Kidney (tissue), 22 donors: ENCODE measurements at places on chromosomes 12 and 14. TPM values are rescaled to one million over a fixed set of nuclear protein-coding genes. Genes with fewer than 3 reads are reported as not detected.

SLC10A1 gene
- total RNA-seq: not detected

PLCZ1 gene
- not detected for total RNA-seq

RPS6KL1 gene
- total RNA-seq: 7.9 TPM

PMEL gene
- total RNA-seq: 1.7 TPM

KRT73 gene
- not detected for total RNA-seq

SLC5A8 gene
- 1.6 TPM for total RNA-seq

IL31 gene
- total RNA-seq: not detected

GUCY2C gene
- not detected for total RNA-seq

PABPN1 gene
- 145 TPM for total RNA-seq
